ENCODE measurements at places on chromosomes 5 and 9.
A peak's percentile ranks its signal among the peaks of the same experiment; 100 is the strongest.

DNA sequence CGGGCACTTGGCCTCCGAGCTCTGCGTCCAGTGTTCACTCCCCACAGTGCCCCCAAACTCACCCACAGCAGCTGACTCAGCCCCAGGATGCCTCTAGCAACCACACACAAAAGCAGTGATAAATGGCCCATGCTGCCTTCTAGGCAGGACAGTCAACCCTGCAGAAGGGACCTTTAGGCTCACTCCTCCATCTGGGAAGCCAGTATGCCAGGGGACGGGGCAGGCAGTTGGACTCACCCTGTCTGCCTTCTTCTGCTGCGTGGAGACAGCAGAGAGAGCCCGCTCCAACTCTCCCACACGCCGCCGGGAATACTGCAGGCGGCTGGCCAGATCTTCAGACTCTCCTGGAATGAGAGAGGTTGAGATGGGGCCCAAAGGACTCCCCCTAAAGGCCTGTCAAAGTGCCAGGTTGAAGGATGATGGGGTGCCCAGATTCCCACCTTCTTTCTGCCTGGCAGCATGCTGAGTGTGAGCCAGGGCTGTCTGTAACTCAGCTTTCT, 10.4 kb downstream of the GOLGA2 start:
- H3K4me1 ChIP-seq, result no peaks in the 10 kb centered on the region
- H3K36me3 ChIP-seq, result peaks cover 43% of the 10 kb centered on the region
- no peak overlapping the region for H3K4me3 ChIP-seq
- no peak for DNase-seq
- no peak overlapping the region for H3K27ac ChIP-seq
- H3K27me3 ChIP-seq, result no peaks in the 10 kb centered on the region

- H3K36me3 ChIP-seq, result no peaks in the 10 kb centered on the region
- H3K4me1 ChIP-seq, result peaks cover 47% of the 10 kb centered on the region
These were observed 30.6 kb downstream of the VAV2 start for GRCh38 chr9:133961226-133962165.

- DNase-seq, result no peak
- no peaks in the 10 kb centered on the region for H3K36me3 ChIP-seq
- no peaks in the 10 kb centered on the region for H3K27me3 ChIP-seq
These were observed 408.9 kb upstream of the MPDZ start for GRCh38 chr9:13688223-13688989.

- peaks cover 34% of the 10 kb centered on the region for H3K36me3 ChIP-seq
- no peaks in the 10 kb centered on the region for H3K27me3 ChIP-seq
- H3K27ac ChIP-seq, result no peak overlapping the region
These were observed 8.5 kb downstream of the PTGS1 start for GRCh38 chr9:122379340-122379739.

GRCh38 chr5:1107167-1108022, 4.5 kb downstream of the SLC12A7 start:
- no peaks in the 10 kb centered on the region for H3K27me3 ChIP-seq
- peaks cover 81% of the 10 kb centered on the region for H3K4me1 ChIP-seq
- H3K36me3 ChIP-seq, result no peaks in the 10 kb centered on the region

GRCh38 chr5:98231089-98231488, 542.4 kb upstream of the RGMB start:
- H3K4me1 ChIP-seq, result no peaks in the 10 kb centered on the region
- H3K4me3 ChIP-seq, result no peak overlapping the region

GRCh38 chr5:158435161-158435616, 576.2 kb upstream of the CLINT1 start:
- no peak for DNase-seq
- no peaks in the 10 kb centered on the region for H3K27me3 ChIP-seq
- H3K36me3 ChIP-seq, result no peaks in the 10 kb centered on the region
- H3K4me3 ChIP-seq, result no peak overlapping the region
- no peaks in the 10 kb centered on the region for H3K4me1 ChIP-seq

DNA sequence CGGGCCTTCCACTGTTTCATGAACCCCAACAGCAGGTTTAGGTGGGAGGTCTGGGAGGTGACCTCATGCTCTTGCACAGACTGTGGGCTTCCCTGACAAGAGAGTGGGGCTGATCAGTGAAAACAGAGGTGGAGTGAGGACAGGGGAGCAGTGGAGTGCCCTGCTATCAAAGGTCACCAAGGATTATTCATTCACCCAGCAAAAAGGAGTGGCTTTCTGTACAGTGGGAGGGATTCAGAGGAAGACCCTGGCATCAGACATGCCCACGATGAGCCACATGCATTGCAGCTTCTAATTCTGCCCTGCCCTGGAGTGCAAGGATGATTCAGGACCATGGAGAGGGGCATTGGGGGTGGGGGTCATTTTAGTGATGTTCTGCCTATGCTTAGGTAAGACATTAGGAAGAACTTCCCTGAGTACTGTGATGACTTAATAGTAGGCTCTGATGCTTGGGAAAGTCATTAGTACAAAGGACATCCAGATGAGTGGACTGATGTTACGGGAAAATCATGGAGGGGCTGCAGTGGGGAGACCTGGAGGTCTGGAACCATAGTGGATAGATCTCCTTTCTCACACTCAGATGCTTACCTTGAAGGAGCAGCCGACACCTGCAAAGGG, 12.8 kb downstream of the TRAF1 start:
- H3K4me1 ChIP-seq, result peaks cover 46% of the 10 kb centered on the region
- H3K27me3 ChIP-seq, result no peaks in the 10 kb centered on the region

GRCh38 chr9:34370970-34371880, 5.5 kb downstream of the MYORG start:
- H3K27me3 ChIP-seq, result no peaks in the 10 kb centered on the region
- no peak overlapping the region for H3K27ac ChIP-seq
- peaks cover 35% of the 10 kb centered on the region for H3K36me3 ChIP-seq
- H3K4me1 ChIP-seq, result peaks cover 24% of the 10 kb centered on the region
- peak overlapping the region; percentile 26 for H3K4me3 ChIP-seq
- no peak for DNase-seq

DNA sequence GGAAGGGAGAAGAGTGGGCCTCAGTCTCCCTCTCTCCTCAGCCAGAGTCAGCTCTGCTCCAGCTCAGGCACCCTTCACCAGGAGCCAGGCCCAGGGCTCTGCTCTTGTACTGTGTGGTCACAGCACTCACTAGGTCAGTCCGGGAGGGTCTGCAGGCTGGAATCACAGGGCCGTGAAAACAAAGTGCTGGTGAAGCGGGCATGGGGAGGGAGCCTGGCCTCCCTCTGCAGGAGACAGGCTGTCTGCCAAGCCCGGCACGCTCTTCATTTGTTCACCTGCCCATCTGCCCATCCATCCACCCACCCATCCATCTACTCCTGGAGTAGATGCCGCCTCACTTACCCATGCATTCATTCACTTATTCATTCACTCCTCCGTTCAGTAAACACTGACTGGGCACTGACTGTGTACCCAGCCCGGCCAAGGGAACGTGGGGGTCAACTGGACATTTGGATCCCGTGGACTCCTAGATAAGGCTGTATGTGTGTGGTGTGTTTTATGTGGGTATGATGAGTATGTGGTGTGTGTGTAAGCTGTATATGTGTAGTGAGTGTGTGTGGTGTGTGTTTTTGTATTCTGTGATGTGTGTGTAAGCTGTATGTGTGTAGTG, 3.6 kb downstream of the SPAAR start:
- peak overlapping the region; percentile 14 for H3K4me3 ChIP-seq
- peak overlapping the region; percentile 22 for H3K27ac ChIP-seq
- peaks cover 55% of the 10 kb centered on the region for H3K4me1 ChIP-seq
- H3K27me3 ChIP-seq, result no peaks in the 10 kb centered on the region
- no peaks in the 10 kb centered on the region for H3K36me3 ChIP-seq

DNA sequence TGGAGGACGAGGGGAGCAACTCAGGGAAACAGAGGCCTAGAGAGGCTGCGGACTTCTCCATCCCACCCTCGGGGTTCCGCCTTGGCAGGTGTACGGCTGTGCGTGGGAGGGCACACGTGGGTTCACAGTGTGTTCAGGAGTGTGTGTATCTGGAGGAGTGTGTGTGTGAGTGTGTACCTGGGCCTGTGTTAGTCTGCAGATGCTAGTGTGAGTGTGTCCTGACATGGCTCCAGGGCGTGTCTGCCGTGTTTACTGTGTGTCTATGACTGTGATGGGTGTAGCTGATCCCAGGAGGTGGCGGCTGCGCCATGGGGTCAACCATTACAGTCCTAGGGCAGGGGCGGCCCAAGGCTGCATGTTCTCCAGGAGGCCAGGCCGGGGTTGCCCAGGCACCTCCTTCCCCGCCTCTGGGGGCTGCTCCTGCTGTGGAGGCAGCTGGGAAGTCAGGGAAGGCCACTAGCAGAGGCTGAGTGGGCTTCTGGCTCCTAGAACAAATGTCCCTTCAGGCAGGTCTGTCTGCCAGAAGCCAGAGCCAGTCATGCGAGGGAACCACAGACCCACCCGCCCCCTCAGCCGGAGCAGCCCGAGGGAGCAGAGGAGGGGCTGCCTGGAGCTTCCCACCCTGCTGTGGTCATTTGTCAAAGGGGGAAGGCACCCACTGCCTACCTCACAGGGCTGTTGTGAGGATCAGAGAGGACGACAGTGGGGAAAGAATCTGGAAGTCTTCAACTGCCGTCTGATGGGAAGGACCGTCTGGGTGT, 21.4 kb downstream of the CRB2 start:
- H3K4me1 ChIP-seq, result peaks cover 28% of the 10 kb centered on the region
- H3K27ac ChIP-seq, result no peak overlapping the region
- H3K36me3 ChIP-seq, result peaks cover 18% of the 10 kb centered on the region
- H3K4me3 ChIP-seq, result no peak overlapping the region

DNA sequence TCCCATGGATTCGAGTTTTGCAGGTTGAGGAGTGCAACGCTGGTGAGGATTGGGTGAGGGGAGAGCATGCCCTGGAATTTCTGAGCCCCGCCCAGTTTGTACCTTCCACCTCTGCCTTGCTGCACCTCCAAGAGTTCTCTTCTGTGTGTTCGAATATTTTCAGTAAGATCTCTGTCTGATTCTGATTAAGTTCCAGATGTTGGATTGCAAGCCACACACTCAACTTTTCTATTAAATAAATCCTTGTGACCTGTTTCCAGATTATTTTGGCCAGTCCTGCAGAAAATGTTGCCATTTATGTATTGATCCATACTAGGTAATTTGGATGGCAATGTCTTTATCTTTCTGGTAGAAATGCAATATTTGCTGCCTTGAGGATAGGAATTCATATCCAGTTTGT, 54.1 kb downstream of the IL31RA start:
- DNase-seq, result no peak
- H3K36me3 ChIP-seq, result no peaks in the 10 kb centered on the region
- no peak overlapping the region for H3K27ac ChIP-seq
- no peaks in the 10 kb centered on the region for H3K4me1 ChIP-seq
- H3K27me3 ChIP-seq, result no peaks in the 10 kb centered on the region

GRCh38 chr9:32581512-32582143, 8.7 kb upstream of the NDUFB6 start:
- no peaks in the 10 kb centered on the region for H3K4me1 ChIP-seq
- H3K27ac ChIP-seq, result no peak overlapping the region
- no peak for DNase-seq
- no peaks in the 10 kb centered on the region for H3K36me3 ChIP-seq

DNA sequence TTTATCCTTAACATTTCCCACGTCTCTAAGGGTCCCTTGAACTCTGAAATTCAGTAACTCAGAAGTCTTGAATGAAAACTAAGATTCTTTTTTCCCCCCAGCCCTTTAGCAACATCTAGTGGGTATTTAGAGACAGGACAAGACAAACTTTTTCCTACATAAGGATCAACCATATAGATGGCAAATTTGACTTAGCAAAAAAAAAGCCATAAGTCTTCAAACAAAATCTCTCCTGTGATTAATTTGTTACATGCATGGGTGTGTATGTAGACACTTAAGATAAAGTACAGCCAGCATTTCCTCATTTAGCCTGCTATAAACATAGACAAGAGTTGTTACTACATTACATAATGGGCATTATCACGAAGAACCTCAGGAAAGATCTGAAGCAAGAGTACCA, 29.1 kb upstream of the ANKRD31 start:
- no peaks in the 10 kb centered on the region for H3K36me3 ChIP-seq
- no peaks in the 10 kb centered on the region for H3K27me3 ChIP-seq

DNA sequence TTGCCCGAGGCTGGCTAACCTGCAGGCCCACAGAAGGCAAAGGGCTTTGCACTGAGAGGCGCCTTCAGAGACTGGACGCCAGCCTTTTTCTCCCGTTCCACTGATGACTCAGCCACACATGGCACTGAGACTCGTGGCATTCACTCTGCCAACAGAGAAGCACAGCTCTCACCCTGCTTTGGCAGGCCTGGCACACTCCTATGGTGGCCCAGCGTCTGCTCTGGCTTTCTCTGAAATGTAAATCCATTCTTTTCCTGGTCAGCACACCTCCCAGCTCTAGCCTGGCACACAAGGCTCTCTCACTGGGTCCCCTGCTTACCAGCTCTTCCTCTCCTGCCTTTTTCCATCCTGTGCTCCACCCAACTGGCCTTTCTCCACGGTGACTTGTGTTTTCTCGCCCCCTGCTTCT, 5.9 kb upstream of the MELK start:
- DNase-seq, result no peak
- H3K27ac ChIP-seq, result peak overlapping the region; percentile 59
- H3K4me1 ChIP-seq, result peaks cover 9% of the 10 kb centered on the region
- no peaks in the 10 kb centered on the region for H3K36me3 ChIP-seq
- no peak overlapping the region for H3K4me3 ChIP-seq
- no peaks in the 10 kb centered on the region for H3K27me3 ChIP-seq

- no peak for DNase-seq
- H3K27me3 ChIP-seq, result no peaks in the 10 kb centered on the region
- peaks cover 44% of the 10 kb centered on the region for H3K36me3 ChIP-seq
- H3K27ac ChIP-seq, result no peak overlapping the region
- no peak overlapping the region for H3K4me3 ChIP-seq
These were observed 15.4 kb downstream of the FAM78A start for GRCh38 chr9:131260751-131261452.

DNA sequence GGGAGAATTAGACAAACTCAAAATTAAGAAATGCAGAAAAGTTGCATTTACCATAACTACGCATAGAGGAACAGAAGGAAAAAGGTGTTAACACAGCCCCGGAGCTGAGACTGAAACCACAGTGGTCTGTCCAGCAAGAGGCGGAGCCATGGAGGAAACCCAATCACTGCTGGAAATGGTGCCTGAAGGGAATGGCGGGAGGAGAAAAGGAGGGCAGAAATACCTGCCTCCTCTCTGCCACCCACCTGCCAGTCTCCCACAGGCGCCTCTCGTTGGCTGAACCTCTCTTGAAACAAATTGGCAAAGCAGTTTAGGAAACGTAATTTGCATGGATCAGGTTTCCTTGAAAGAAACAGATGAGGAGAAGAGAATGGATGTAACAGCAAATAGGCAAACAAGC, 9.7 kb upstream of the PRKACG start:
- H3K4me1 ChIP-seq, result no peaks in the 10 kb centered on the region
- H3K27ac ChIP-seq, result no peak overlapping the region
- no peak for DNase-seq

DNA sequence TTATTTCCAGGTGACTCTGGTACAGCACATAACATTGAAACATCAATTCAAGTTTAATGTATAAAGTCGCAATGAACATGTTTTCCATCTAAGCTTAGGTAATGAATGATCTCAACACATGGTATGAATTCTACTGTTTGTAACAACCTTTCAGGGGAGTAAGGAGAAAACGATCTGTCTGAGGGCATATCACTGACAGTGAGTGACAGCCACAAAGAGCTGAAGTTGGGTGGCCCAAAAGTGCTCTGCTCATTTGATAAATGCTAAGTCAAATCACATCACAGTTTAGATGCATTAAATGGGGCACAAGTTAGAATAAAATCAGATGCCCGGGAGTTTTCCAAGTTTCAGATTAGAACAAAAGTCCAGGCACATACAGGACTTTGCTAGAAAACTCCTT, 1.2 kb downstream of the FANCC start:
- H3K36me3 ChIP-seq, result no peaks in the 10 kb centered on the region
- peak overlapping the region; percentile 73 for H3K4me3 ChIP-seq
- peak overlapping the region; percentile 99 for H3K27ac ChIP-seq
- peaks cover 15% of the 10 kb centered on the region for H3K4me1 ChIP-seq
- H3K27me3 ChIP-seq, result no peaks in the 10 kb centered on the region
